Effector memory CD8-positive, alpha-beta T cell (primary cell): ENCODE measurements at places on chromosomes 2 and 18.
A peak's percentile ranks its signal among the peaks of the same experiment; 100 is the strongest.

DNA sequence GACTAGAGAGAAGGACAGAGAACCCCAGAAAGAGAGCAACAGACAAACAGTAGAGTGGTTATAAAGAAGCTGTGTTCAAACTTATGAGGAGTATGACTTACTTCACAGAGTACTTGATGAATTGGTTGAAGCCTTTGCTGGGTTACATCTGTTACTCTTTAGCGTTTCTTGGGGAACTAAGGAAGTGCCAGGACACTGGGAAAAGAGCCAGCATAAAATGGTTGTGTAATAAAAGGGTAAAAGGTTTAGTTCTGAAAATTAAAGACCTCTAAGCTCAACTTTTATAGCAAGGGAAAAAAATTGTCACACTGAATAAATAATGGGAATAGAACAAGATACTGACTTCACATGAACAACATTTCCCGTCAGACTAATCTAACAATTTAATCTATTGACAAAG lies 17.0 kb upstream of the STAT4 start:
- DNase-seq, result no peak

GRCh38 chr18:46019936-46020335 lies 52.1 kb downstream of the PSTPIP2 start:
- DNase-seq, result no peak

GRCh38 chr18:78739115-78739514 lies 240.5 kb upstream of the SALL3 start:
- DNase-seq, result no peak

GRCh38 chr18:286515-287310 lies 18.9 kb upstream of the THOC1 start:
- no peak for DNase-seq

GRCh38 chr18:7608781-7609201 lies 41.7 kb downstream of the PTPRM start:
- no peak for DNase-seq

- DNase-seq, result peak; percentile 73
These were observed 114.0 kb downstream of the FAM210A start for GRCh38 chr18:13612196-13612997.

DNA sequence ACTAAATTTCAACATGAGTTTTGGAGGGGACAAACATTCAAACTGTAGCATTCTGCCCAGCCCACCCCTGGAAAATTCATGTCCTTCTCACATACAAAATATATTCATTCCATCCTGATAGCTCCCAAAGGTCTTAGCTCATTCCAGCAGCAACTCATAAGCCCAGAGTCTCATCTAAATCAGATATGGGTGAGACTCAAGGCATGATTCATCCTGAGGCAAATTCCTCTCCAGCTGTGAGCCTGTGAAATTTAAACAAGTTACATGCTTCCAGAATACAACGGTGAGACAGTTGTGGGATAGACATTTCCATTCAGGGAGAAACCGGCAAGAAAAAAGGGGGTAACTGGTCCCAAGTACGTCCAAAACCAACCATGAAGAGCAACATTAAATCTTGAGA lies 43.5 kb upstream of the FAHD2A start:
- no peak for DNase-seq

- DNase-seq, result no peak
These were observed 47.8 kb downstream of the ZNF804A start for GRCh38 chr2:184646177-184646576.

DNA sequence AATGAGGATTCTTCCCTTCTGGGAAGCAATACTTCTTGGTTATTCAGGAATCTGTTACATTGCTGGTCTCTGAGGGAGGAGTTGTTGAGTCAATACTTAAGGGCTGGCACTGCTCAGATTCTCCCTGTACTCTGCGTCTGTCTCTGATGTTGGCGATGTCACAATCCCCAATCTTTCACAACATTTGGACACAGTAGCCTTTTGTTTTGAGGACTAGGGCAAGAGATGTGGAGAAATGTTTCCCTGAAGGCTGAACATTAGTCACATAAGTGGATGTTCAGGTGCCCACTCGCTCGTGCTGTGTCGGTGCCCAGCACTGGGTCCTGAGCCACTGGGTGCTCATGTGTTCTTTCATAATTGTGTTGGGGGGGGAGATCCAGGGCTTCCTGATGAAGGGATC lies 55.0 kb downstream of the MAPK4 start:
- no peak for DNase-seq

DNA sequence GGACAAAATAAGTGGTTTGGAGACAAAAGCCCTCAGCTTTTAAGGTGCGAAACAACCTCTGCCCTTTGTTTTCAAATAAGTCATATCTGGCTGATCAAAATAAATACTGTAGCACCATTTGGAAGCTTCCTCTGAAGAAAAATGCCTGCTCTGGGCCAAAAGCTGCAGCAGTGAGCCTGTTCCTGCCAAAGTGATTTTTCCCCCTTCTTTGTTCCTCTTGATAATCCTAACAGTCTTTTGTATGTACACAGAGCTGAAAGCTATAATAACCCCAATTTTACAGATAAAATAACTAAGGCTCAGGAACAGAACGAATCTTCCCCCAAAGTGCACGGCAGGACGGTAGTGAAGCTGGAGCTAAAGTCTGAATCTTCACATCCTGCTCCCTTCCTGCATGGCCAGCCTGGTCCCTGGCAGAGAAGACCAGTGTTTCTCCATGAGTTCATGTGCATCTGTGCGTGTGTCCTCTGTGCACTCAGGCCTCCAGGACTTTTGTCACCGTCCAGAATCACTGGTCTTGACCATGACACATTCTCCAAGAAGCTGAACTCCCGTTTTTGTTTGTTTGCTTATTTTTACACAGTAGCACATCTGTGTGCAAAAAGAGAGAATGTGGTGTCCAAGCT lies 2114.1 kb upstream of the PIK3C3 start:
- DNase-seq, result no peak
